ENCODE measurements at places on chromosomes 7 and 10. TPM values are rescaled to one million over a fixed set of nuclear protein-coding genes. Genes with fewer than 3 reads are reported as not detected.
A peak's percentile ranks its signal among the peaks of the same experiment; 100 is the strongest.

DNA sequence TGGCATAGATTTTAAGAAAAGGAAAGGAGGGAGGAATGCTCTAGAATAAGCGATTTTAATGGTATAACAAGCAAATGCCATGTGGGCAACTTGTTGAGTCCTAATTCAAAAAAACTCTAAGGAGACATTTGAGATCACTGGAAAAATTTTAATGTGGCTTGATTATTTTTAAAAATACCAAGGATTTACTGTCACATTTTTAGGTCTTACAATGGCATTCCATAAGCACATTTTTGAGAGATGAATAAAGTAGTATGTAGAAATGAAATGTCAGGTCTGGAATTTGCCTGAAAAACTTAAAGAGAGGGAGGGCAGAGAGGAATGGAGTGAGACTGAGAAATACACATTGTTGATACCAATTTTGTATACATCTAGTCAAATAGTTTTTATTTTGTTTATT is 20.3 kb downstream of the NCAPG2 start:
- peaks cover 21% of the 10 kb centered on the region for H3K36me3 ChIP-seq
- H3K27ac ChIP-seq: no peak overlapping the region
- H3K27me3 ChIP-seq: no peaks in the 10 kb centered on the region
- H3K4me1 ChIP-seq: no peaks in the 10 kb centered on the region

DNA sequence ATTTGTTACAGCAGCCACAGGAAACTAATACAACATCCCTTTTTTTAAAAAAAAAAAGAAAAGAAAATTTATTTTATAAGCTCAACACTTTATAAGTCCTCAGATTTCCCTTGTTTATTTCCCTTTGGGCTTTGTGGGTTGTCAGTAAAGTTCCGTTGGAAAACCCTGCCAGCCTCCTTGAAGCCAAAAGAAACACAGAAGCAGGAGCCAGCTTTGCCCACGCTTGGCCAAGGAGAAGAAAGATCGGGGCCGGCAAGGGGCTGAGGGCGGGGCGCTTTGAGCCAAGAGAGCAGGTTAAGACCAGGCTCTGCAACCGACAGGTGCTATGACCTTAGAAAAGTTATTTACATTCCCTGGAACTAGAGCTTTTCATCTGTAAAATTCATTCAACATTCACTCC is 72.7 kb downstream of the RGS10 start:
- H3K4me3 ChIP-seq: no peak overlapping the region
- no peaks in the 10 kb centered on the region for H3K27me3 ChIP-seq
- no peak for DNase-seq
- peaks cover 4% of the 10 kb centered on the region for H3K4me1 ChIP-seq

DNA sequence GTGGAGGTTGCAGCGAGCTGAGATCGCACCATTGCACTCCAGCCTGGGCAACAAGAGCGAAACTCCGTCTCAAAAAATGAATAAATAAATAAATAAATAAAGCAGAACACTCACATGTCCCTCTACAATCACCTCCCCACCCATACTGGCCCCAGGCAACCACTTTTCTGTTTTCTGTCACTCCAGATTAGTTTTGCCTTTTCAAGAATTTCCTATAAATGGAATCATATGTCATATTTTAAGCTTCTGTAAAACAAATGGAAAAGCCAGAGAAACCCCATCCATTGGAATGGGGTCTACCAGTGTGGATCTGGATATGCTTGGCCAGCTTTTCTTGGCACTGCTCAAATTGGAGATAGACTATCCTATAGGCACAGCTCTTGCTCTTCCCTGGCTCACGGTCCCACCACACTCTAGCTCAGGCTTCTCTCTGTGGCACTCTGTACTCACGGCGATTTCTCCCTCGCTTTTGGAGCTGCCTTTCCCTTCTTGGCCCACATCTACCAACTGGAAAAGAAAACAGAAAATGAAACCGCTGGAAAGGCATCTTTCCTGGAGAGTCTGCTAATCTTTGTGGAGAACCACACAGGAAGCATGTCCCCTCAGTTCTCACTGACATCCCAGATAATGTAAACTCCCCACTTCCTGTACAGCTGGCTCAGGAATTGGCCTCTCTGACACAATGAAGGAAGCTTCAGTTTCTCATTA is 210.1 kb downstream of the JCAD start:
- no peak overlapping the region for H3K4me3 ChIP-seq
- H3K27me3 ChIP-seq: no peaks in the 10 kb centered on the region
- no peak overlapping the region for H3K27ac ChIP-seq
- H3K36me3 ChIP-seq: no peaks in the 10 kb centered on the region
- H3K4me1 ChIP-seq: no peaks in the 10 kb centered on the region
- DNase-seq: no peak

DNA sequence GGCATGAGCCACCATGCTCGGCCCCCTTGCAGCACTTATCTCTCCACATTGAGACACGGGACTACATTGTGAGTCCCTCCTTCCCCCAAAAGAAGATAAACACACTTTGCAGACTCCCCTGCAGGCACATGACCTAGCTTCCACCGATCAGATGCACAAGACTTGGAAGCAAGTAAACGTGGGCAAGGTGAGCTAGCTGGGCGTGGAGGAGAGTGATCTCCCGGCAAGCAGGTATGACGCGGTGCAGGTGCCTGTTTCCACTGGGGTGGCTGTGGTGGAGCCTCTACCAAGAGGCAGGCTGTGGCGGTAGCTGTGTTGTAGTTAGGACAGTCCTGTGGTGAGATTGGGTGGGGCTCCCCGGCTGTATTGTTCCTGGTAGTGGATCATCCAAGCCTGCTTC is 7.7 kb upstream of the COMTD1 start:
- no peak overlapping the region for H3K27ac ChIP-seq
- DNase-seq: no peak
- H3K36me3 ChIP-seq: no peaks in the 10 kb centered on the region
- no peaks in the 10 kb centered on the region for H3K4me1 ChIP-seq
- no peaks in the 10 kb centered on the region for H3K27me3 ChIP-seq
- H3K4me3 ChIP-seq: no peak overlapping the region

DNA sequence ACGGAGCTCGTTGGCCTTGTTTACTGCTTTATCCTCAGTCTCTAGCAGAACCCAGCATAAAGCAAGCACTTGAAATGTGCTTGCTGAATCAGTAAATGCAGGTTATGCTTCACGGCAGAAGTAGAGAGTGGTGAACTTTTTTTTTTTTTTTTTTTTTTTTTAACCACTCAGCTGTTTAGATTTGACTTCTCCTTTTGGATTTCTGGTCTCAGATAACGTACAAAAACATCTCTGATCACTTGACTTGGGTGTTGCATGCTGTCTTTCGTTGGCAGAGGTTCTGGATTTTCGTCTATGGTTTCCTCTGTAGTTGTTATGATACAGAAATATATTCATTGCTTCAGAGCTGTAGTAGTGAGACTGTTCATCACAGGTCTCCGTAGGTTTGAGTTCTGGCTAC is 242.5 kb upstream of the HABP2 start:
- H3K27ac ChIP-seq: no peak overlapping the region
- DNase-seq: no peak
- no peaks in the 10 kb centered on the region for H3K27me3 ChIP-seq
- H3K4me3 ChIP-seq: no peak overlapping the region

- no peaks in the 10 kb centered on the region for H3K36me3 ChIP-seq
- no peak overlapping the region for H3K27ac ChIP-seq
- no peak for DNase-seq
- no peak overlapping the region for H3K4me3 ChIP-seq
Observed at GRCh38 chr10:122120008-122120744, 131.2 kb downstream of the TACC2 start.

DNA sequence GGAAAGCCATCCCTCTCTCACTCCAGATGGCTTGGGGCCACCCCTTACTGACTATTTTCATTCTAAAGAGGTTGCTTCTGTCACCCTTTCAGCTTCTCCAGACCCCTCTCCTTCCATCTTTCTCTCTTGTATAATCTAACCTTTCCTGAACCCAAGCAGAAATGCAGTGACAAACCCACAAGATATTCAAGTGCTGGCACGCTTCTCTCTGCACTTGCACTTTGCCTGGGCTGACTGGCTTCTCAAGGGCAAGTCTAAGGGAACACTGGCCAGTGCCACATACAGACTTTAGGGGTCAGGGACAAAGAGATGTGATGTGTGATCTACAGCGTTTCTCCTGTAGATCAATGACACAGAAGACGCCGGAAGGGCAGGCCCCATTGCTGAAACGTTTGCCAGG is 150.4 kb upstream of the LANCL2 start:
- H3K27me3 ChIP-seq: no peaks in the 10 kb centered on the region
- no peak for DNase-seq
- no peaks in the 10 kb centered on the region for H3K36me3 ChIP-seq
- no peaks in the 10 kb centered on the region for H3K4me1 ChIP-seq

GRCh38 chr7:123749537-123749857 is 694 bp upstream of the WASL start:
- H3K27me3 ChIP-seq: no peaks in the 10 kb centered on the region
- H3K4me1 ChIP-seq: peaks cover 4% of the 10 kb centered on the region
- no peak for DNase-seq
- no peaks in the 10 kb centered on the region for H3K36me3 ChIP-seq
- H3K27ac ChIP-seq: peak overlapping the region; percentile 95
- H3K4me3 ChIP-seq: peak overlapping the region; percentile 95

GRCh38 chr10:3415038-3415736 is 242.6 kb upstream of the PITRM1 start:
- H3K27ac ChIP-seq: no peak overlapping the region
- no peaks in the 10 kb centered on the region for H3K36me3 ChIP-seq
- H3K4me3 ChIP-seq: no peak overlapping the region

DNA sequence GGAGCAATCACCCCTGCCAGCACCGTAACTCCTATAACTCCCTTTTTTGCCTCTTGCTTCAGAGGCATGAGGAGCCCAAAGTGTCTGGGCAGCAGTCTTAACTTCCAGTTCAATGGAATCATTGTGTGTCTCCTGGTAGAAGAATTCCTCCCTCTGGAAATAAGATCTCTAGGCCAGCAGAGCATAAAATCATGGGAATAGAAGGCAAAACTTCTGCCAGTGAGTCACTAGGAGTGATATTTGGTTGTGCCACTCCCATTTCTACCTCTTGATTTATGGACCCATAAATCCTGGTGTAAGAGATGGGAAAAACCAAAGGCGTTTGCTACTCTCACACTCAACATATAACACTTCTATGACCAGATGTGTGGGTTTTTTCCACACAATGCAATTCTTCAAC is 104.9 kb upstream of the FAM180A start:
- no peaks in the 10 kb centered on the region for H3K27me3 ChIP-seq
- H3K27ac ChIP-seq: no peak overlapping the region
- no peak overlapping the region for H3K4me3 ChIP-seq

DNA sequence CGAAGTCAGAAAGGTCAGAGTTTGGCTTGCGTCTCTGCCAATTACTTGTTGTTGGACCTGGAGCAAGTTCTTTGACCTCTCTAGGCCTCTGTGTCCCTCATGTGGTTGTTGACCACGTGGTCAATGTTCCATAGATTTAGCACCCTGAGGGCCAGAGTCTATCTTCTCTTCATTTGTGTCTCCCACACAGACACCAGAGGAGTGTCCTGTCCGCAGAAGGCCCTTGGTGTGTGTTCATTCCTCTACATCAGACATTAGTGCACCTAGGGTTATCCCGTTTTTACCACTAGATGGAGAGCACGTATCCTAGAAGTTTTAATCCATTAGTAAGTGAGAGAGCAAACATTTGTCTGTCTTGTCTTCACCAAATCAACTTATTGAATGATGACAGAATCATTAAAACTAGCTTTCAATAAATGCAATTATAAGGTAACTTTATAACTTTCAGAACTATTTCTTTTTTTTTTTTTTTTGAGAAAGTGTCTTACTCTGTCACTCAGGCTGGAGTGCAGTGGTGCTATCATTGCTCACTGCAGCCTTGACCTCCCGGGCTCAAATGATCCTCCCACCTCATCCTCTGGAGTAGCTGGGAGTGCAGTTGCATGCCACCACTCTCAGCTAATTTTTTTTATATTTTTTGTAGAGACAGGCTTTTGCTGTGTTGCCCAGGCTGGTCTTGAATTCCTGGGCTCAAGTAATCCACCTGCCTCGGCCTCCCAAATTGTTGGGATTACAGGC is 122.5 kb upstream of the ANKRD1 start:
- DNase-seq: peak; percentile 3
- H3K27ac ChIP-seq: no peak overlapping the region
- H3K36me3 ChIP-seq: no peaks in the 10 kb centered on the region
- peaks cover under 1% of the 10 kb centered on the region for H3K4me1 ChIP-seq

- no peaks in the 10 kb centered on the region for H3K27me3 ChIP-seq
- no peaks in the 10 kb centered on the region for H3K36me3 ChIP-seq
- H3K27ac ChIP-seq: no peak overlapping the region
- H3K4me1 ChIP-seq: no peaks in the 10 kb centered on the region
- H3K4me3 ChIP-seq: no peak overlapping the region
- DNase-seq: no peak
Observed at GRCh38 chr10:61157182-61157581, 213.2 kb upstream of the RHOBTB1 start.

DNA sequence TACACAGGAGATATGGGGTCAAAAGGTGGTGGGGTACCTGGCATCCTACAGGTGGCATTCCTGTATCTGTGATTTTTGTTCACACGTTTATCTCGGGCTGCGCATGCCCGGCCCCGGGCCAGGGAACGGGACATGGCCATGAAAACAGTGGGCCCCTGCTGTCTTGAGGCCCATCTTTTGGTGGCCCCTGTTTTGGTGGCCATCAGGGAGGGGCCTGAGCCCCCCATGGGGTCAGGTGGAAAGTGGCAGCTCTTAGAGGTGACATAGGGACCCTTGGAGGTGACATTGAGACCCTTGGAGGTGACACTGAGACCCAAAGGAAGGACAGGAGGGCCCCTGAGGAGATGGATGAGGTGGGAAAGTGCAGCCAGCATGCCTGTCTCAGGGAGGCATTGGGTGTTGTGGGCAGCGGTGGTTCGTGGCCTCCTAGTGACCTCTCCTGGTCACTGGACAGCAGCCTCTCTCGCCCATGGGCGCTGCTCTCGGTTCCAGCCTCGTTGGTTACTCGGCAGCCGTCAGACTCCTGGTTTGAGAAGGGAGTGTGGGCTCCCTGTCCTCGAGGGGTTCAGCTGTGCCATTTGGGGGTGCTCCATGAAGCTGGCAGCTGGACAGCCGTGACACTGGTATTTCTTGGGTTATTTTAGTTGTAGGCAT is 39.9 kb downstream of the INPP5A start:
- H3K27ac ChIP-seq: no peak overlapping the region
- DNase-seq: no peak
- H3K27me3 ChIP-seq: no peaks in the 10 kb centered on the region
- H3K4me1 ChIP-seq: peaks cover 24% of the 10 kb centered on the region
- no peaks in the 10 kb centered on the region for H3K36me3 ChIP-seq

- DNase-seq: no peak
- no peak overlapping the region for H3K4me3 ChIP-seq
- H3K4me1 ChIP-seq: no peaks in the 10 kb centered on the region
Observed at GRCh38 chr10:116756277-116756676, 13.9 kb upstream of the HSPA12A start.

The ZNF800 gene
- 31.2 TPM for total RNA-seq

The FRAT1 gene
- total RNA-seq: 0.67 TPM

The SH3PXD2A gene
- total RNA-seq: 12.0 TPM

The MLXIPL gene
- total RNA-seq: 0.21 TPM

The CAMK2B gene
- 0.24 TPM for total RNA-seq

The FGFBP3 gene
- 0.35 TPM for total RNA-seq

The LRIT1 gene
- not detected for total RNA-seq

Data from GM12878 (cell line).